ENCODE measurements at places on chromosomes 2 and 18.

GRCh38 chr2:158932131-158932645, 36.3 kb upstream of the TANC1 start:
- DNase-seq: no peak

- no peak for DNase-seq
Measured at GRCh38 chr2:15826273-15826717, 114.1 kb upstream of the MYCN start.

- no peak for DNase-seq
Measured at GRCh38 chr18:46672062-46672970, 15.3 kb upstream of the LOXHD1 start.

DNA sequence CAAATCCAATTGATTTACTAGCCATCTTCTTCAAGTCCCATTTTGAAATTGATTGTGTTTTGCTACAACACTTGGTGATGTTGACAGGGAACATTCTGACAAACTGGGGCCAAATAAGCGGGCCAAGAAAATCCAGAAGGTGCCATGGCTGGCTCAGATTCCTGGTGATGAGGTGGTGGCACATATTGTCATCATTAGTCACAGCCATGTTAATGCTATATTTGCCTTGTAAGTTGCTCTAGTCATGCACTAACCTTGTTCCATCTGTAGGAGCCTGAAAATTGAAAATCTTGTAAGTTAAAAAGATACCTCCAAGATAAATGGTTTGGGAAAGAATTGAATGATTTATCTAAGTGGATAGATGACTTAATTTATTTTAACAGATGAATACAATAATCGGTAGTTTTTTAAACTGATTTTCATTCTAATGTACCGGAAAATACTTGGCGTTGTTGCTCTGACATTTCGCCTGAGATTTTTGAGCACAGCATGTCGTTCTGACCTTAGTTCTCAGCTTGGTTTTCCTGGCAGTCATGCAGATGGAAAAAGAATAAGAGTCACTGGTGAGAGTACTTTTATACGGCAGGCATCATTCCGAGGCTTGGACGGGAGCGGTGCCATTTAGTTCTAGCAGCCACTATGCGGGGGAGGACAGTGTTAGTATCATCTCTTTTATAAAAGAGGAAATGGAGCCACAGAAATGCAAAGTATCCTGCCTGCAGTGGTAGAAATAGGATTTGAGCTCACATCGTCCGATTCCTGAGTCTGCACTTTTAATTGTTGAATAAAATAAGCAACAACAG, 133.9 kb downstream of the ZNF532 start:
- DNase-seq: no peak

DNA sequence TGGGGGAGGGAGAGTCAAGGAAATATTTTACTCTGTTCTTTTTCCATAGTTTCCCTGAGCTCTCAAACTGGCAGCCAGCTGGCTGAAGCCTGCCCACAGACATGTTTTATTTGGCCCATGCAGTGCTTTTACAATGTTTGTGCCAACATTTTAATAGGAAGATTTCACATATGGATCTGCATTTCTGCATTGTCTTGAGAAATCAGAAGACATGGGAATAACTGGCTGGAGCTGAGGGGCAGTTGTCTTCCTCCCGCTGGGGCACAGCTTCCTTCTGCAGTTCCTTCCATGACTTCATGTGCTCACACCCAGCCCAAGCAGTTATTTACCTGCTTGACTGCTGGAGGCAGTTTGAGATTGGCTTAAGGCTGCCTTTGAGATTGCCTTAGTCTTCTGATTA, 74.4 kb downstream of the PLCL1 start:
- no peak for DNase-seq

DNA sequence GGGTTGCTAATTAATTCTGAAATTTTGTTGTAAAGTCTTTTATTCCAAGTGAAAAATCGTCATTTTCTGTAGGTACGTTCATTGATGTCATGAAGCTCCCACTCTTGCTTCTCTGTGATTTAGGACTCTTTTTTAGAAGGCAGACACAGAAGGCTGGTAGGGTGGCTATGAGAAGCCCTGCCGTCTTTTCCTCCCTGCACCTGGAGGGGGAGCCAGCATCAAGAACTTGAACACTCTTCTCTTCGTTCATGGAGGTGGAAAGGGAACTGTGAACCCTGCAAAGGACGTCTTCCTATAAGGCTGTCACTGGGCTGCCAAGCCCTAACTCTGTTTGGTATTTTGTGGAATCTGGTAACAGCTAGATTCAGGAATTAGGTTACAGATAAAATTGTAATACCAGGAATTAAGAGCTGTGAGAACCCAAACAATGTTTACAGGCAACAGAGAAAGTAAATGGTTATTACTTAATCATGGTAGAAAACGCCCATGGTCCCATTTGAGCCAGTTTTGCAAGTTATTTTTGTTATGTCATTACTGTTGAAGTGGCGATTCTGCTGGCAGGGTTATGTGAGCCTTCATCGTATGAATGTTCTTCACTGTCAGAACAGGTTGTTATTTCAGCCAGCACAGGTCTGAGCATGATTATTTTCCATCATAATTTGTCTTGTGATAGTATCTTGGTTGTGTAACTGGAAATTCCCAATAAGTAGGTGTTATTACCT, 112.2 kb downstream of the OSBPL6 start:
- DNase-seq: peak; percentile 4

DNA sequence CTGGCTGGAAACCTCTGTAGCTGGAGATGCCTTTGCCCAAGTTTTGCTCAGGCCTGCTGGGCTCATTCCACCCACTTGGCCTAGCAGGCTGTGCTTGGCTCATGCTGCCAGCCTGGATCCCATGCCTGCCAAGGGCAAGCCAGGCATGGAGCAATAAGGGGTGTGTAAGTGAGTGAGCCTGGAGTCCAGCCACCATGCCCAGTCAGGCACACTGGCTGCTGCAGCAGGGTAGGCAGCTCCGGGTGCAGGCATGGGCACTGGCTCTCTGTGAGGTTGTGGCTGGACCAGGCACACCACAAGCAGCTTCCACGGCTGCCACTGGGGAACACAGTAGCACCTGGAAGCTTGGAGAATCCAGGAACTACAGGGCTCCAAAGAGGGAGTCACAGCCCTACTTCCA, 147.7 kb upstream of the HS6ST1 start:
- DNase-seq: no peak

- DNase-seq: no peak
Measured at GRCh38 chr2:210092791-210093190, 78.4 kb downstream of the KANSL1L start.

DNA sequence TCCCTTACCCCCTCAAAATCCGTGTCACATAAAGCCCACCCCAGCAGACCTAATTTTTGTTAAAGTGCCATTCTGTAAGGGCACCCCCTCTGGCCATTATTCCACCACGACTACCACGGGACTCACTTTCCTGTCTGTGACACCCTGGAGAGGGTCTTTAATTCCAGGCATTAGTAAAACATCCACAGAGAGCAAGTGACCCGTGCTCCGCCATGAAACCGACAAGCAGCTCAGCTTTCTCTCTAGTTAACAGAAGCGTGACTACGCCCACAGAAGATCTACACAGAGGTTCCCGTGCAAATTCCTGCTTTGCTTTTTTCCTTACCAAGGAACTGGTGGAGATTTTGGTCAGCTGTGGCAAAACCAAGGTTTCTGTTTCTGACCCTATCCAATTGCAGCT, 4.4 kb downstream of the SIGLEC15 start:
- DNase-seq: no peak

DNA sequence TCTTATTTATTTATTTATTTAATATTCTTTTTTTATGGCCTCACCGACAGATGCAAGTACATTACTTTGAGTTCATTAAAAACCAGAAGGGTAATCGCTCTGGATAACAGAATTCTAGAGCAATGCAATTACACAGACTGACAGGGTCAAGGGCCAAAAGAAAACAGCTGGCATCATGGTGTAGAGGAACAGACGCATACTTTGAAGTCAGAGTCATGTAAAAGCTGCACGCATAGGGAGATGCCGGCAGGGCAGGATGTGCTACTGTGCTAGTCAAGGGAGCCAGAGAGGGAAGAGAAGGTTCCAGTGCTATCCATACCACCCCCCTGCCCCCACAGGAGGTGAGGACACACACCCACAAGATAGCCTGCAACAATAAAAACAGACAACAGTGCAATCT, 115.2 kb upstream of the TFCP2L1 start:
- DNase-seq: no peak

DNA sequence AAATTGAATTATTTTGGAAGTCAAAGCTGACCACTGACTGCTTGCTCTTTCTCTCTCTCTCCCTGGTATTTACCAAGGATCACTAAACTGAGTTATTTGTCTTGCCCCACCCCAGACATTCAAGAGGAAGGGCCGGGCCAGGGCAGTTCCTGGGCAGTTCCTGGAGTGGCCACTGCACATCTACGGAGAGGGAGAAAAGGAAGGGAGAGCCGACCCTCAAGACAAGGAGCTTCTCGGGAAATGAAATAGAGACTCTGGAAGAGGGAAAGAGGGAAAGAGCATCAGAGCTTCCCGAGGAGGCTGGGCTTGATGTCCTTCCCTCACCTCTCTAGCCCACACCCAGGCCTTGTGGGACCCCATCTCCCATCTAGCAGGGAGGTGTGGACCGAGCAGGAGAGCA, 83.1 kb downstream of the SEPTIN10 start:
- DNase-seq: no peak

- DNase-seq: no peak
Measured at GRCh38 chr2:98027538-98027937, 31.8 kb upstream of the TMEM131 start.

- DNase-seq: no peak
Measured at GRCh38 chr2:181139831-181140230, 159.4 kb downstream of the UBE2E3 start.

DNA sequence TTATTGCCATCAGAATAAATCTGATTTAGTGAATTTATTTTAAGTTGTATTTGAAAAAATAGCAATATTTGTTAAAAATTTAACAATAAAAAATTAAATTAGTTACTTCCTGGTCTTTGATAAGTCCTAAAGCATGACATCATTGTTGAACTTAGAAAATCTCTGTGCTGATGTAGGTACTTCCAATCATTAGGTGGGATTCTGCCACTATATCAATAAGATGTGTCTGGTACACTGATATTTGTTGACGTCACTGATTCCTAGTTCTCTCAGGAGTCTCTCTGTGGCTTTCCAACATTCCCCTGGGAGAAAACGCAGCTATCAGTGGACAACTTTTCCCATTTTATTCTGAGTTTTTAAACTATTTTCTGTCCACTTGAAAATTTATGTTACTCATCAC, 143.5 kb downstream of the GALNT13 start:
- no peak for DNase-seq

DNA sequence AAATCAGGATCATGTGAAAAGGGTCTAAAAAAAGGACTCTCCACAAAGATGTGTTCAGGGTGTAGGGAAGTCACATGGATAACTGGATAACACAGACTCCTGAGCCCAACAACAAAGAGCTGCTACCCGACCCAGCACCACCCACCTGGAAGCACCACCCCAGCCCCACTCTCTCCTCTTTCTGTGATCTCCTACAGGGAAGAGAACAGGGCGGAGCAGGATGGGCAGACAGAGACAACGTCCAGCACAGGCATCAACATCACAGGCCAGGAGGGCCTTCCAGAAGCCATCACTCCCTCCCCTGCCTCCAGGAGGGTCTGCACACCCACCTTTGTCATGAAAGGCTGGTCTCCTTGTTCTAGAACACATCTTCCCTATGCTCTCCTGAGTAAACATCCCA, 1.3 kb upstream of the CIB4 start:
- no peak for DNase-seq

DNA sequence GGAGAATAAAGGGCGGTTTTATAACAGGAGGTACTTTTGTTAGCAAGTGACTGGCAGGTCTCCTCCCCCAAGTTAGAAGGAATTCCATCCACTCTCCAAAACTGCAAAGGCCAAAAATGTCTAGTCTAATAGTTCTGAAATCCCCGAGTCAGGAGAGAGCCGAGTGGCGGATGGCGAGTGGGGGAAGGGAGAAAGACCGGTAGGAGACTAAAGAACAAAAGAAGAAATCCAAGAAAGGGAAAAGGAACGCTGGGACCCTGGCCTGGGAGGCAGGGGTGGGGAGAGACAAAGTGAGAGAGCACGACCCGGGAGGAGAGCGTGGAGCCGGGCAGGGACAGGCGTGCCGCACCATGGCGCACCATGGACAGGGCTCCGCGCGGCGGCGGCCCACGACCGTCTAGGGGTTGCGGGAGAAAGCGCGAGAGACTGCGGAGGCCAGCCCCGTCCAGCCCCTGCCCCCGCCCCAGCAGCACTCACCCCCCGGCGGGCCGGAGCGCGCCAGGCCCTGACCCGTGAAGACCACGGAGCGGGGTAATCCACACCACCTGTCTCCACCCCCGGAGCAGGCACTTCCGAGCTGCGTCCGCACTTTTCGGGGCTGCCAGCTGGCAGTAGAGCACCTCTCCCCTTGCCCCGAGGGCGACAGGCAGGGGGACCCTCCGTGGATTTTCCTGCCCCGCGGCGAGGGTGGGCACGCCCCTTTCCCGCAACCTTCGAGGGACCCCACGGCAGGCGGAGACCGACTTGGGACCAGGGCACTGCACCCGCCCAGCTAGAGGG, 1.6 kb downstream of the CDH2 start:
- DNase-seq: no peak
